ENCODE measurements at places on chromosomes 4 and X. TPM values are rescaled to one million over a fixed set of nuclear protein-coding genes. Genes with fewer than 3 reads are reported as not detected.

DNA sequence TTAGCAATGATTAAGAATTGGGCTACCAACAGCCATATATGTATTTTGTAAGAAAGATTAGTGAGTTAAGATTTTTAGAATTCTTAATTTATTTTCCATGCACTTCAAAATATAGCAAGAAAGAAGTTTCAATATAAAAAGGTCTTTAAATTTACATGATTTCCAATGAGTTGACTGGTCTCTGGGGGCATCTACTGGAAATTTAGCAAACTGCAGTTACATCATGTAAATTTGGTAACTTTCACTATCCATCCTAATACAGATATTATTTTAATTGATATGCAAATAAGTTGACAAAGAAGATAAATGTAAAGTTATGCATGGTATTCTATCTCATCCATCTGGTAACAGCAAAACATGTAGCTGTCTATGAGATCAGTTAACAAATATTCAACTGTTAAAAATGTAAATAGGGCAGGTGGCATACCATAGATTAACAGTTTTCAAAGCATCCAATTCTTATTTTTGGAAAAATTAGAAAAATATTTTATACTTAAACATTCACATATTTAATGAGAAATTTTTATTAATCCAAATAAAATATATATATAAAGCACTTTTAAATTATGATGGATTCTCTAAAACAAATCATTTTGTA, 29.1 kb downstream of the TTC29 start:
- no peak for DNase-seq

- no peak for DNase-seq
Observed at GRCh38 chrX:48035891-48036290, 29.1 kb downstream of the SPACA5 start.

DNA sequence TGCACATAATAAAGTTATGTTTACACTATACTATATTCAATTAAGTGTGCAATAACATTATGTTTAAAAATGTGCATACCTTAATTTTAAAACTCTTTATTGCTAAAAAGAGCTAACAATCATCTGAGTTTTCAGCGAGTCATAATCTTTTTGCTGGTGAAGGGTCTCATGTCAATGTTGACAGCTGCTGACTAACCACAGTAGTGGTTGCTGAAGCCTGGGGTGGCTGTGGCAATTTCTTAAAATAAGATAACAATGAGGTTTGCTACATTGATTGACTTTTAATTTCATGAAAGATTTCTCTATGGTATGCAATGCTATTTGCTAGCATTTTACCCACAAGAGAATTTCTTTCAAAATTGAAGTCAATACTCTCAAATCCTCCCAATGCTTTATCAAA, 58.6 kb downstream of the C4orf46 start:
- no peak for DNase-seq

- DNase-seq: no peak
Observed at GRCh38 chr4:126898815-126899214, 733.9 kb upstream of the INTU start.

The RGN gene
- total RNA-seq: not detected

The GAGE12E gene
- total RNA-seq: not detected

The FAM13A gene
- 2.6 TPM for total RNA-seq

The MAGED4 gene
- 1.2 TPM for total RNA-seq

Data from activated CD4-positive, alpha-beta memory T cell treated with anti-CD3 and anti-CD28 coated beads for 36 hours (primary cell).